ENCODE measurements at places on chromosomes 7 and 10. TPM values are rescaled to one million over a fixed set of nuclear protein-coding genes. Genes with fewer than 3 reads are reported as not detected.

Gene CASTOR2
- 13.3 TPM for total RNA-seq

Gene STAMBPL1
- total RNA-seq: 15.1 TPM

Gene PPP1R17
- total RNA-seq: not detected

Gene TBRG4
- 52.9 TPM for total RNA-seq

Gene UCN3
- total RNA-seq: not detected

Gene LIPF
- total RNA-seq: not detected

Gene RNF133
- not detected for total RNA-seq

Gene CC2D2B
- 7.8 TPM for total RNA-seq

Gene CALHM1
- not detected for total RNA-seq

Gene MSMB
- not detected for total RNA-seq

Gene SPDYE5
- total RNA-seq: not detected

Gene CACNA2D1
- 95.7 TPM for total RNA-seq

Gene CHN2
- total RNA-seq: 37.7 TPM

Gene CRHR2
- not detected for total RNA-seq

Gene STEAP1
- 15.2 TPM for total RNA-seq

Measured in sigmoid colon (tissue), 7 donors.